Stimulated activated naive CD8-positive, alpha-beta T cell treated with anti-CD3 and anti-CD28 coated beads, Interleukin-15, amount 100 ng/mL, for 72 hours (primary cell): ENCODE measurements at places on chromosomes 3 and 15.
A peak's percentile ranks its signal among the peaks of the same experiment; 100 is the strongest.

DNA sequence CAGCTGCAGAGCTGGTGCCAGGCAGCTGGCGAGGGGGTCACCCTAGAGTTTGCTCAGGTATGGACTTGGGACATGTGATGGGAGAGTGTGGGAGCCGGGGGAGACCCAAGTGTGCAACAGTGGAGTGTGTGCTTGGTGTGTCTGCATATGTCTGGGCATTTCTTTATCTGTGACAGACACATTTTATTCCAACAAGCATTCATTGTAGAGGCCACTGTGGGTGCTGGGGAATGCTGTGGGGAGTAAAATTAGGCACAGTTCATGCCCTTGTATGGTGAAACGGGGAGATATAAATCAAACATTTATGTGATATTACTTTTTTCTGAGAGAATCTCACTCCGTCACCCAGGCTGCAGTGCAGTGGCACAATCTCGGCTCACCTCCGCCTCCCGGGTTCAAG, 4.2 kb downstream of the ACY1 start:
- DNase-seq = no peak

GRCh38 chr3:187265461-187265955, 26.0 kb downstream of the MASP1 start:
- DNase-seq = no peak

GRCh38 chr3:191070201-191070600, 128.8 kb upstream of the OSTN start:
- no peak for DNase-seq

DNA sequence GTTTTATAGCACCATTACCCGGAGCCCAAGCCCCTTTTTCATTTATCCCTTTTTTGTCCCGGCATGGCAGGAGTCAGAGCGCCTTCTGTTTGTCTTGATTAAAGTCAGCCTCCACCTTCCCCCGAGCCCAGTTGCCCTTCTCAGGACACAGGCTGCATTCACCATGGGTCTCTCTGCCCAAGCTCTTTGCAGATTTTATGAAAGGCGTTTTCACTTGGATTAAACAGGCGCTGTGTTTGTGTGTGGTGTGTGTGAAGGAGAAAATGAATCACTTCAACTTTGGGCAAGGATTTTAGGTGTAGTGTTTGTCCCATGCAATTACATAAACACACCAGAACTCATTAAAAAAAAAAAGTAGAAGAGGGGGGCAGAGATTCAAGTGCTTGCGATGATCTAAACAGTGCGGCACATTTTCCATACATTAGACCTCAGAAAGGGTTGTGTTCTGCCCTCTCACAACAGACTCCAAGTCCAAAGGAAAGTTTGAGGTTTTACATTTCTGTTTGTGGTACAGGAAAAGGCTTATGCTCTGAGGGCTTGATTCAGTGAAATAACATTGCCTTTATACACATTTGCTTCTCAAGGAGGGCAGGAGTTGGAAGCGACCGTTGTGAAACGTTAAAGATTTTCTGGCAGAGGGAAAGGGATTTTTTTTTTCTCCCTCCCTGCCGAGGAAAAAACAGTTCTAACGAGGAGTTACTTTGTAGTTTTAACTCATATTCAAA, 14.5 kb upstream of the IL16 start:
- DNase-seq = no peak

GRCh38 chr3:98172621-98173020, 6.1 kb downstream of the OR5H15 start:
- DNase-seq = no peak

GRCh38 chr3:15973940-15974339, 176.2 kb upstream of the ANKRD28 start:
- DNase-seq = no peak

DNA sequence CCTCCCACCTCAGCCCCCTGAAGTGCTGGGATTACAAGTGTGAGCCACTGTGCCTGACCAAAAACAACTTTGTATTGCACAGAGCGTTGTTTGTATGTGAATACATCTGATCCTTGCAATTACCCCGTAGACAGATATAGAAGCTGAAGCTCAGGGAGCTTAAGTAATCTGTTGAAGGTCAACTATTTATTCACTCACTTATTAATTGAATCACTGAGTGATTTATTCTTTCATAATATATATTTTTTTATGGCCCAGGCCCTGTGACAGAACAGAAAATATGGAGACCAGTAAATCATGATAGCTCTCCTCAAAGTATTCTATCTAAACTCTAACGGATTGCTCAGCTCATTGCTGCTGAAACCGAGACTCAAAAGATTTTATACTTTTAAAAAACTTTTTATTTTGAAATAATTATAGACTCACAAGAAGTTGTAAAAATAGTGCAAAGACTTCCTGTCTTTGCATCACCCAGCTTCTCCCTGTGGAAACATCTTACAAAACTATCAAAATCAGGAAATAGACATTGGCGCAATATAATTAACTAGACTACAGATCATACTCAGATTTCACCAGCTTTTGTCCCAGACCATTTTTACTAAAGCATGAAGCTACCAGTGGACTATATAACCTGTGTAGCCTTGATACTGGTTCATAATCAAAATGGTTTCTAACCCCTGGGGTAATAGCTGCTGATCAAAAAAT, 466.1 kb downstream of the PDCD6IP start:
- no peak for DNase-seq

GRCh38 chr3:46935168-46935858, 41.2 kb downstream of the CCDC12 start:
- no peak for DNase-seq

GRCh38 chr3:110774496-110775265, 296.9 kb upstream of the NECTIN3 start:
- DNase-seq = no peak

DNA sequence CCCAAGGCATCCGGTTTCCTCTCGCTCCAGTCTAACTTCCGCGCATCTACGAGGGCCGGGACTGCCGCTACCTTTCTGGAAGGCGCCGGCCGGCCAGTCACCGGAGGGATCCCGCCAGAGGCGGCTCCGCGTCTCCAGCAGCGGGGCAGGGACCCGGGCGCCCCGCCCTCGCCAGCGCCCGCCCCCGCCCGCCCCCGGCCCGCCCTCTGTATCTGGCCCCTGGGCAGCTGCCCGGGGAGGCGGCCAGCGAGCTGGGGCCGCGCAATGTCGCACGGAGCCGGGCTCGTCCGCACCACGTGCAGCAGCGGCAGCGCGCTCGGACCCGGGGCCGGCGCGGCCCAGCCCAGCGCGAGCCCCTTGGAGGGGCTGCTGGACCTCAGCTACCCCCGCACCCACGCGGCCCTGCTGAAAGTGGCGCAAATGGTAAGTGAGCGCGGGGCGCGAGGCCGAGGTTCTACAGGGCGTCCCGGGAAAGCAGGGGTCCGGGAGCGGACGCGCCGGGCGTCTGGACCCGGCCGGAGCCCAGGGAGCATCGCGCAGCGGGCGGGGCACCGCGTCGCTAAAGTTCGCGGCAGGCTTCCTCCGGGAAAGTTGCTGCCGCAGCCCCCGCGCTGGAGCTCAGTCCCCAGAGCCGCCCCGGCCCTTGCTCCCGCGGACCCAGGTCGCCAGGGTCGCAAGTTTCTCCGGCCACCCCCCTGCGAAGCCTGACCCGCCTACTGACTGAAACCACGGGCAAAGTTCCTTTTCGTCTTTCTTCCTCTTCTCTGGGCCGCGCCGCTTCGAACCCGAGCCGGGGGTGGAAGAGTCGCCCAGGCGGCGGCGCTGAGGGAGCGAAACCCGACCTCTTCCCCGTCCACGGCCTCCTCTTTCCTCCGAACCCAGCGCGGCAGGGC, at the start of gene CMTM7:
TSS of gene CMTM7 (plus strand) at position 211 of the 893 bp plus-strand sequence. CDS start at position 265, 54 bp downstream.
- peak; percentile 74 for DNase-seq

GRCh38 chr3:27758083-27758482, 36.0 kb upstream of the EOMES start:
- DNase-seq = peak; percentile 38

DNA sequence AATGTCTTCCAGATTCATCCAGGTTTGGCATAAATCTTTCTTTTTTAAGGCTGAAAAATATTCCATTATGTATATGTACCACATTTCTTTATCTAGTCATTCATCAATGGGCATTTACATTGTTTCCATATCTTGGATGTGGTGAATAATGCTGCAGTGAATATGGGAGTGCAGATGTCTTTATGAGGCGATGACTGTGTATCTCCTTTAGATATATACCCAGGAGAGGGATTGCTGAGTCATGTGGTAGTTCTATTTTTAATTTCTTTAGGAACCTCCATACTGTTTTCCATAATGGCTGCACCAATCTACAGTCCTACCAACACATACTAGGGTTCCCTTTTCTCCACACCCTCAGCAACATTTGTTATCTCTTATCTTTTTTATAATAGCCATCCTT, 96.3 kb downstream of the LRRC28 start:
- no peak for DNase-seq

GRCh38 chr15:67776600-67776999, 48.7 kb upstream of the SKOR1 start:
- DNase-seq = no peak

- no peak for DNase-seq
Observed at GRCh38 chr15:25682340-25682739, 180.8 kb downstream of the ATP10A start.

DNA sequence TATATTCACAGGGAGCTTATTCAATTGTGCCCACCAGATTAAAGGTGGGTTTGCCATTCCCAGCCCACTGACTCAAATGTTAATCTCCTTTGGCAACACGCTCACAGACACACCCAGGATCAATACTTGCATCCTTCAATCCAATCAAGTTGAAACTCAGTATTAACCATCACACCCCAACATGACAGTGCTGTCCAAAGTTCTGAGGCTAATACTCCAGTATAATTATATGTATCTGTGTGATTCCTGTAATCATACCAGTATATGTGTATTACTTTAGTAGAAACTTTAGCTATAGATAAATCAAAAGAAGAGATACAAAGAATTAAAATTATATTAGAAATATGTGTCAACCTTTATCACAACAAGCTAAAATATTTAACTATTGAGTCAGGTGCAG, 1166.0 kb downstream of the ZPLD1 start:
- no peak for DNase-seq

DNA sequence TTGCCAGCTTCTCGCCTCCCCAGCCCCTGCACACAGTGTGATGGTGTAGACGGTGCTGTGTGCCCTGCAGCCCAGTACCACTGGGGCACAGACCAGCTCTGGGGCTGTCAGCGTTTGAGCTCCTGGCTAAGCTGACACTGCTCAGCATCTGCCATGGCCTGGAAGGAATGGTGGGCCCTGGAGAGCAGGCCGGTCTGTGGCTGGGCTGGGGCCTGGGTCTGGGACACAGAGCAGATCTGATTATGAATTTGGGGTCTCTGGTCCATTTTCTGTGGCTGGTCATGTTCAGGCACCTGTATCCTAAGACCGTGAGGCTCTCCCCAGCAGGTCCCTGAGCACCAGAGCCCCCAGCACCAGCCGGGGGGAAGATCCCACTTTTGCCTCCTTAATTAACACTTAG, 34.7 kb downstream of the HCN4 start:
- DNase-seq = no peak

DNA sequence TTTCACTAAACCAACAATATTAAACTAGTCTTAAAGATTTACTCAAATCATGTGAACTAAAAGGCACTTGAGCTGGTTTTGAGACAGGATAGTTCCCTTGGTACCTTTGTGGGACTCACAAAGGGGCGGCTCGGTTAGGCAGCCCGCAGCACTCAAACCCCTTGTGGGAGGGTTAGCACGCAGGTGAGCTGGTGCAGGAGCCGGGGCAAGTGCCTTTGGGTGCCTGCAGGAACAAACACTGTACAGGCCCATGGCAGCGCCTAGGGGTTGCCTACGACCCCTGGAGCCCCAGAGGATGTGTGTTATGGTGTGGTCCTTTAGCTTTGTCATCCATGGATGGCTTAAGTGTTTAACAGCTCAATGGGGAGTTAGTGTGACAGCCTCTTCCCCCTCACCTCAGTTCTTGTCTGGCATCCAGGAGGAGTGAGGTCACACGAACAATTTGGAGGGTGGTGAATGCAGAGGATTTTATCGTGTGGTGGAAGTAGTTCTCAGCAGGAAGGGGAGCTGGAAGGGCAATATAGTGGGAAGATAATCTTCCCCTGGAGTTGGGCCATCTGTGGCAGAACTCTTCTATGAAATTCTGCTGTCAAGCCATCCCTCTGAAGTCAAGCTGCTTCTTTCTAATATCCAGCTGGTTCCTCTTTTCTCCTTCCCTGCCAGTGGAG, 470.9 kb downstream of the RBMS3 start:
- no peak for DNase-seq

GRCh38 chr3:112649478-112649735, 8.5 kb upstream of the CCDC80 start:
- DNase-seq = no peak
